ENCODE measurements at places on chromosomes 6 and 20.

DNA sequence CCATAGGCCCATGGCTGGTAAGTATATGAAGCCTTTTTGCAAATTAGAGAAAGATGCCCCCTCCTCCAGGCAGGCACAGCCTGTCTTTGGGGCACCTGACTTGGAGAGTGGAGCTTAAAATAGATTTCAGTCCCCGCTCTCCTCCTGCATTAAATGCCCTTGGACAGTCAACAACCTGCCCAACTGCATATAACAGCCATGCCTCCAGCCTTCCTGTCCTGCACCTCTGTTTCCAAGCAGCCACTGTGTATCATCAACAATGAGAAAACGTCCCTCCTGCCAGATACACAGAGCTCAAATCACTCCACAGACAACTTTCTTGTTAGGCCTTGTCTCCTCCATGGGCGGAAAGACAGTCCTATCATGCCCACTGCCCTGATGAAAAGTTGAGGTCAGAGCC lies 3.4 kb downstream of the CDH22 start:
- no peak for DNase-seq

DNA sequence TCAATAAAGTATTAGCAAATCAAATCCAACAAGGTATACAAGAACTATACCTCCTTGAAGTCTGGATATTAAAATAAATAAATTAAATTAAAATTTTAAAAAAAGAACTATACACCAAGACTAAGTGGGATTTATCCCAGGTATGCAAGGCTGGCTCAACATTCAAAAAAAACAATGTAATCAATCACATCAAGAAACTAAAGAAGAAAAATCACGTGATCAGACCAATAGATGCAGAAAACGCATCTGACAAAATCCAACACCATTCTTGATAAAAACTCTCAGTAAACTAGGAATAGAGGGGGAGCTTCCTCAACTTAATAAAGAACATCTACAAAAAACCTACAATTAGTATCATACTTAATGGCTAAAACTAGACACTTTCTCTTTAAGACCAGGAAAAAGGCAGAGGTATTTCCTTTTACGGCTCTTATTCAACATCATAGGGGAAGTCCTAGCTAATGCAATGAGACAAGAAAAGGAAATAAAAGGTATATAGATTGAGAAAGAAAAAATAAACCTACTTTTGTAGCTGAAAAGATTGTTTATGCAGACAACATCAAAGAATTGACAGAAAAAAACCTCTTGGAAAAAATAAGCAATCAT lies 35.0 kb downstream of the RANBP9 start:
- no peak for DNase-seq

- no peak for DNase-seq
Observed at GRCh38 chr6:22800451-22800850, 231.1 kb downstream of the HDGFL1 start.

DNA sequence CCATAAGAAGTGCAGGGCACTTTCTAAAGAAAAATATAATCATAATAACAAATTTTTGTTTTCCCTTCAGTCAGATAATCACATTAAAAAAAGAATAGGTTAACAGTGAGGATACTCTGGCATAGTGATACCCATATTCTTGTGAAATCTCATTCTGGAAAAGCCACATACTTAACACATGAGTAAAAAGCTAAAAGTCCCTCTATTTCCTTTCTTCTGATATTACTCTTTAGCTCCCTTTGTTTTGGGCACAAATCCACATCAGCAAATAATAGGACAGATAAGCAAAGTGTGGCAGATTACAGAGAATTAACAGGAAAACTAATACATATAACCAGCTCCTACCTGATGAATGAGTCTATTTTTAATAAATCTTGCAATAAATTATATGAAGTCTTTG lies 15.8 kb downstream of the SHPRH start:
- DNase-seq = no peak

GRCh38 chr6:129672881-129673631 lies 36.9 kb downstream of the ARHGAP18 start:
- DNase-seq = no peak

- DNase-seq = no peak
Observed at GRCh38 chr6:108222064-108222463, 38.8 kb downstream of the SNX3 start.

GRCh38 chr20:37407573-37408002 lies 61.6 kb downstream of the SRC start:
- DNase-seq = no peak

DNA sequence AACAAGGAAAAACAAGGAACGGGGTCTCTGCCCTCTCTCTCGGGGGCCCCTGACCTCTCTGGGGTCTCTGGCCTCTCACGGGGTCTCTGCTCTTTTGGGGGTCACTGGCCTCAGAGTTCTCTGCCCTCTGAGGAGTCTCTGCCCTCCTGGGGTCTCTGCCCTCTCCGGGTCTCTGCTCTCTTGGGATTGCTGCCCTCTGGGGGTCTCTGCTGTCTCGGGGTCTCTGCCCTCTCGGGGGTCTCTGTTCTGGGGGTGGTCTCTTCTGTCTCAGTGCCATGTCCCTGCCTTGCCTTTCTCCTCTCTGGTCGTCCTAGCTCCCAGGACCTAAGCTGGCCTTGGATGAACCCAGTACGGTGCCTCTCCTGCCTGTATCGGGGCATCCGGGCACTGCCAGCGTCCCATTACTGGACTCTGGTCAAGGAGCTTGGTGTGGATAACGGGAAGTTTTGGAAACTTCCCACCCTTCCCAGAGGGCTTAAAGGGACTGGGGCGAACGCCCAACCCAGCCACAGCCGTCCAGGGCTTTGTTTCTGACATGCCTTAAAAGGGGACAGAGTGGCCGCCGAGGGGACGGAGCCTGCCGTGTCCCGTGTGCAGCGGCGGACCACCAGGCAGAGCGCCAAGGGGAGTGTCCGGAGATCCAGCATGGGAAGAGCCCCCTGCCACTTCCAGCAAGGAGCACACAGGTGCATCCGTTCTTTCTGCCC lies 24.7 kb upstream of the MRGBP start:
- DNase-seq = no peak

DNA sequence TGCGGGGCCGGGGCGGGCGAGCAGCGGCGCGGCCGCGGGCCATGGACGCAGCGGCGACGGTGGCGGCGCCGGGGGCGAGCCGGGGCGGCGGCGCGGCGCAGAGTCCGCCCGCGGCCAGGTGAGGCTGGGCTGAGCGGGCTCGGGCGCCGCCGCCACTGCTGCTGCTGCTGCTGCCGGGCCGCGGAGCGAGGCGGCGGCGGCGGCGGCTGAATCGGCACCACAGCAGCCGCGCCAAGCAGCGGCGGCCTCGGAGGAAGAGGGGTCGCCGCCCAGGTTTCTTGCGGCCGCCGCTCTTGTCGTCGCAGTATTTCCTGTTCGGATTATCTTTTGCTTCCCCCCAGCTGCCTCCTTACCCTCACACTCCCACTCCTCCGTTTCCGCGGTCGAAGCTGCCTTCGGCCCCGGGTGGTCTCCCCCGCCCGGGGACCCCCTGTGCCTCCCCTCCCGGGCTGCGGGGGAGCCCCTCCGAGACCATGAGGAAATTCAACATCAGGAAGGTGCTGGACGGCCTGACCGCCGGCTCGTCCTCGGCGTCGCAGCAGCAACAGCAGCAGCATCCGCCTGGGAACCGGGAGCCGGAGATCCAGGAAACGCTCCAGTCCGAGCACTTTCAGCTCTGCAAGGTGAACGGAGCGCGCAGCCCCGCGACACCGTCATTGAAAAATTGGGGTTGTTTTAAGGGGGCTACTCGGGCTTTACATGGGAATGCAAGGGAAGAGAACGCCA lies at the start of gene STXBP5:
STXBP5 (plus strand) TSS at position 358 of the 726 bp plus-strand sequence; CDS start at position 474, 116 bp downstream.
- DNase-seq = peak; percentile 42

GRCh38 chr20:3248167-3248992 lies 9.4 kb upstream of the SLC4A11 start:
- DNase-seq = no peak

DNA sequence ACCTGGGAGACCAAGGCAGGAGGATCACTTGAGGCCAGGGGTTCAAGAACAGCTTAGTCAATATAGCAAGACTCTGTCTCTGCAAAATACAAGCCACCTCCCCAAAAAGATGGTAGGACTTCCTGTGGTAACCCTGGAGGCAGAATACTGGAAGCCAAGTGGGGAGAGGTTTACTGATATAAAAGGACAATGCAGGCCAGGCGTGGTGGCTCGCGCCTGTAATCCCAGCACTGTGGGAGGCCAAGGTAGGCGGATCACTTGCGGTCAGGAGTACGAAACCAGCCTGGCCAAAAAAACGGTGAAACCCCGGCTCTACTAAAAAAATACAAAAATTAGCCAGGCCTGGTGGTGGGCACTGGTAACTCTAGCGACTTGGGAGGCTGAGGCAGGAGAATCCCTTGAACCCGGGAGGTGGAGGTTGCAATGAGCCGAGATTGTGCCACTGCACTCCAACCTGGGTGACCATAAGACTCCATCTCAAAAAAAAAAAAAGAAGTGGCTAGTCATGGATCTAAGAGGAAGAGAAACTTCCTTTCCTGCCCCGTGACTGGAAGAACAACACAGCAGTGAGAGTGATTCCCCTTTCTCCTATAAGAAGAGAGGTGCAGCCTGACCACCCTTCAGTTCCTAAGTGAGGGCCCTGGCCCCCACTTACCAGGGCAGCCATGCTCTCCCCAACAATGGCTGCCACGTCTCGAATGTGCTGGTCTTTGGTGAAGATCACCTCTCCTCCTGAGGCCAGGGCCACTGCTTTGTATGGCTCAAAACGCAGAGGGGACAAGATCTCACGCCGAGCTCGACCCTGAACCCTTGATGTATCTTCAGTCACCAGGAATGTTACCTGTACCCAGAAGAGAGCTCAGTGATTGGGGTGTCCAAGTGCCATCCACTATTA lies 6.2 kb downstream of the SAPCD1 start:
- no peak for DNase-seq

DNA sequence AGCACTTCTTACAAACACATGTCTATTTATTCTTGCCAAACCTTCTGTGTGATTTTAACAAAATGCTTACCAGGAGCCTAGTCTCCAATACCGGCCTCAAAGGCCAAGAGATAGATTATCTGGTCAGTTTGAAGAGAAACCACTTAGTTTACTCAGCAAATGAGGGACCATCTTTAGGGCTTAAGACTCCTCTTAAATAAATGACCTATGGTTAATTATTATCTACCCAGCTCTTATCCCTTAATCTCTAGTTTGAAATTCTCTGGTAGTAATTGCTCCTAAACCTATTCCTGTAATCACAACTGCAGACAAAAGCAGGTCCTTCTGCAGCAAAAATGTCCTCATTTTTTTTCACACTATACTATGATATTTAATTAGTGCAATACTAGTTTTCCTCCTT lies 301.8 kb downstream of the KIF16B start:
- no peak for DNase-seq

DNA sequence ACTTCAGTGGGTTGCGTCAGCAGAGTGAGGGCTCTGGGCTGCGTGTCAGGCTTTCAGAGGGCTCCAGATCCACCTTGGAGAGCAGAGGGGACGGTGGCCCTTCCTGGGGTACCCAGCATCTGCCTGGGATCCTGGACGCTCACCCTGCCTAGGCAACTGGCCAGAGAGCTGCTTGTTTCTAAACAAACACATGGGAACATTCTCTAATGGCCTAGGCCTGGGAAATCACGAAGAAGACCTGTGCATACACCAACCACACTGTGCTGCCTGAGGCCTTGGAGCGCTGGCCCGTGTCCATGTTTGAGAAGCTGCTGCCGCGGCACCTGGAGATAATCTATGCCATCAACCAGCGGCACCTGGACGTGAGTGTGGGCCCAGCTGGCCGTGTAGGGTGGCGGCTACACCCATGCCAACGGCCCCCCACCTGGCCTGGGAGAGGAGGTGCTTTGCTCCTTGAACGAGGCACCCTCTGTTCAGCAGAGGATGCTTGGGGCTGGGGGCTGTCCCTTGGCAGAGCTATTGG lies 32.2 kb downstream of the PYGB start:
- peak; percentile 98 for DNase-seq

- DNase-seq = no peak
Observed at GRCh38 chr20:25313593-25313992, 65.7 kb downstream of the PYGB start.

DNA sequence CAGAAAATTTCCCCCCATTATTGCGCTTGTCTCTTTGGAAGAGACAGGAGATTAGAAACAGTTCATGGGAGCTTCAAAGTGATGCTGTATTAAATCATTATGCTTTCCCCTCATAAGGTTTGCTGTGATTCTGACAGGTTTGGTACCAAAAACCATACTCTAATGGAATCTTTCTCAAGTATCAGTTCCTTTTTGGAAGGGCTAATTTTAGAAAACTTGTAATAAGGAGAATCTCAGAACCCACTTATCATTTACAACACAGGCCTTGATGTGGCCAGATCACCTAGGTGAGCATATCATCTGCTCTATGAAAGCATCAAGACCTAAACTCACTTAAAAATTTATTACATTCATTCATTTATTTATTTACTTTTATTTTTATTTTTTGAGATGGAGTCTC lies 51.2 kb downstream of the TP53INP2 start:
- DNase-seq = no peak

- no peak for DNase-seq
Observed at GRCh38 chr6:45923831-45924391, 91.7 kb downstream of the CLIC5 start.

- no peak for DNase-seq
Observed at GRCh38 chr6:88481519-88481918, 315.4 kb upstream of the CNR1 start.

DNA sequence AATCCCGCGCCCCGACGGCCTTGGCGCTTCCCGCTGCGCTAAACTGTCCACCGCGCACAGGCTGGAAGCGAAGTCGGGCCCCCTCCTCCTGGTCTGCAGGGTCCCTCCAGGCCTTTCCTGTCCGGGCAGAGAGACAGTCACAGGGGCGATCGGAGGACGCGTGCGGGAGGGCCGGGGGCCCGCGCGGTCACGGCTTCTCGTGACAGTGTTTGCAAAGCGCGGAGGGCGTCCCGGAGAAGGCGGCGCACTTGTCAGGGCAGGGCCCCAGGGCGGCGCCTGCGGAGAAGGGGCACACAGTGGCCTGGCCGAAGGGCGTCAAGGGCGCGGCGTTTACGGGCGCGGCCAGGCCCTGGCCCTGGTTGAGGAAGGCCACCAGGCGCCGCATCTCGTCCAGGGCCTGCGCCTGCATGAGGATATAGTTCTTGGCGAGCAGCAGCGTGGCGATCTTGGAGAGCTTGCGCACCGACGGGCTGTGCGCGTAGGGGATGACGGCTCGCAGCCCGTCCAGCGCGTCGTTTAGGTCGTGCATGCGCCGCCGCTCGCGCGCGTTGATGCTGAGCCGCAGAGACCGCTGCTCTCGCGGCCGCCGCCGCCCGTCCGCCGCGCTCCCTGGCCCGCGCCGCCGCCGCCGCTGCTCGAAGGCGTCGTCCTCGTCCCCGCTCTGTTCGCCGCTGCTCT lies 763 bp downstream of the BHLHE23 start:
- DNase-seq = no peak

Measured in prostate gland (tissue), 2 donors.